ENCODE measurements at places on chromosomes 5 and 9.

DNA sequence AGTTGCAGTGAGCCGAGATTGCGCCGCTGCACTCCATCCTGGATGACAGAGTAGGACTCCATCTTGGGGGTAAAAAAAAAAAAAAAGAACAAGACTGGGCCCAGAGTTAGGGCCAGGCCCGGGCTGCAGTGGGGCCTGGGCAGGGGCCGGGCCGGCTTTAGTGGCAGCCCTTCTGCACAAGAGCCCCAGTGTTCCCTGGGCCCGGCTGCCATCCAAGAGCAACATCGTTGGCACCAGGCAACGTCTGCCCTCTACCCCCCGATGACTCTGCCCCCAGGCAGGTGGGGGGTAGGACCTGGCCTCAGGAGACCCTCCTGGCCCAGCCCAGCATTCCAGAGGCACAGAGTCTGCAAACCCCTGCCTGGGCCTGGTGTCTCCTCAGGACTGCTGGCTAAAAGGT, 4.9 kb upstream of the FGFR4 start:
- DNase-seq: no peak

DNA sequence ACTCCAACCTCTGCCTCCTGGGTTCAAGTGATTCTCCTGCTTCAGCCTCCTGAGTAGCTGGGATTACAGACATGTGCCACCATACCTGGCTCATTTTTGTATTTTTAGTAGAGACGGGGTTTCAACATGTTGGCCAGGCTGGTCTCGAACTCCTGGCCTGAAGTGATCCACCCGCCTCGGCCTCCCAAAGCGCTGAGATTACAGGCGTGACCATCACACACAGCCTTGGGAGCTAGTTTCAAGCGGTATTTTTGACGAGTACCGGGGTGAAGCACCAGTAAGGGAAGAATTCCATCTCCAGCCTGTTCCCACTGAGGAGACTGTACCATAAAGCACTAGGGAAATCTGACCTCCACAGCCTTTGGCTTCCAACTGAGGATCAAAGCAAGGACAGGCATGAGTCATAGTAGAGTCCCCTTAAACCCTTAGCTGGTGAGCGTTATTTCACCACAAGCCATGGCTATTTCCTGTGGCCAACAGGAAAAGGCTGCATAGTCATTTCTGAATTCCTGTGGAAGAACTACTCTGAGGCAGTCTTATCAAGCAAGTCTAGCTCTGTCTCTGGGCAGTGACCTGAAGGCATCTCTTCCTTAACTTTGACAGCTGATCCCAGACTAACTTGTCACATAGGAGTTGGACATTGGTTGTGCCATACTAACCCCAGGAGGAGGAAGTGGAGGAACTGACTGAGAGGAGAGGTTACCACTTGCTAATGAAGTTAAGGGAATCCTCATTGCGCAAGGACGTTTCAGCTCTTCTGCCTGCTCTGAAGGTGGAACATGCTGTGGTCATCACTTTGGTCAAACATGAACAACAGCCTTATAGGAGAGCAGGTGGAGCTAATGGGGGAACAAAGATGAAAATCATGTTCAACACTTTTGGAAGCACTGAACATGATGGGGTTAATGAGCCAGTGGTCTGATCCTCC, 85.8 kb upstream of the DMRT1 start:
- no peak for DNase-seq

- DNase-seq: no peak
These were observed 426.1 kb downstream of the RAB3C start for GRCh38 chr5:59008816-59009473.

- DNase-seq: no peak
These were observed 11.9 kb downstream of the SYK start for GRCh38 chr9:90813523-90813922.

DNA sequence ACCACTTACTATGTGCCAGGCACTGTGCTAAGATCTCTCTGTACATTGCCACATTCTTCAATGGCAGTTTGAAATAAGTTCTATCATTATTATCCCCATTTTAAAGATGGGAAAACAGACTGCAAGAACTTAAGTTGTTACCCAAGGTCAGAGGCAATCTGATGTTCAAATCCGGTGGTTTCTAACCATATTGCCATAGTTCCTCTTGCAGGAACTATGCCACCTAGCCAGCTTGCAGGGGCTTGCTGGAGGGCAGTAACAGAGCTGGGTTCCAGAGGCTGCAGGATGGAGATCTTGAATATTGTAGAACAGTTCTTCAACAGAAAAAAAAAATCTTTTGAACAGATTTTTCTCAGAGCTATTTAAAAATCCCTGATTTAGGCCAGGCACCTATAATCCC, 71.8 kb upstream of the TNFAIP8 start:
- DNase-seq: no peak

DNA sequence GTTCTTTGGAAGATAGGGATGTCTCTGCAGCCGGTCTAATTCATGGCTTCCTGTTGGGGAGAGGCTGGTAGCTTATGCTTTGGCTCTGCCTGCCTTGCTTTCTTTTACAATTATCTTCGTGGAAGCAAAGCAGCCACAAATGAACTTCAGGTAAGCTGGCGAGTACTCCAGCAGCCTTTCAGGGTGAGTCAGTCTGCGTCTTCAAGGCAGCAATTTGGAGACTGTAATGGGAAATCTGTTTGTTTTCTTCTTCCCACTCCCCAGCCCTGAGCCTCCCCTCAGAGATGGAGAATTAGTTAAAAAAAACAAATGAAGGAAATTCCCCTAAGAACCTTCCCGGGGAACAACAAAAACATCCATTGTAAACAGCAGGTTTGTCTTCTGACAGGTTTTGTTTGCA, 100.1 kb downstream of the PSAT1 start:
- no peak for DNase-seq

DNA sequence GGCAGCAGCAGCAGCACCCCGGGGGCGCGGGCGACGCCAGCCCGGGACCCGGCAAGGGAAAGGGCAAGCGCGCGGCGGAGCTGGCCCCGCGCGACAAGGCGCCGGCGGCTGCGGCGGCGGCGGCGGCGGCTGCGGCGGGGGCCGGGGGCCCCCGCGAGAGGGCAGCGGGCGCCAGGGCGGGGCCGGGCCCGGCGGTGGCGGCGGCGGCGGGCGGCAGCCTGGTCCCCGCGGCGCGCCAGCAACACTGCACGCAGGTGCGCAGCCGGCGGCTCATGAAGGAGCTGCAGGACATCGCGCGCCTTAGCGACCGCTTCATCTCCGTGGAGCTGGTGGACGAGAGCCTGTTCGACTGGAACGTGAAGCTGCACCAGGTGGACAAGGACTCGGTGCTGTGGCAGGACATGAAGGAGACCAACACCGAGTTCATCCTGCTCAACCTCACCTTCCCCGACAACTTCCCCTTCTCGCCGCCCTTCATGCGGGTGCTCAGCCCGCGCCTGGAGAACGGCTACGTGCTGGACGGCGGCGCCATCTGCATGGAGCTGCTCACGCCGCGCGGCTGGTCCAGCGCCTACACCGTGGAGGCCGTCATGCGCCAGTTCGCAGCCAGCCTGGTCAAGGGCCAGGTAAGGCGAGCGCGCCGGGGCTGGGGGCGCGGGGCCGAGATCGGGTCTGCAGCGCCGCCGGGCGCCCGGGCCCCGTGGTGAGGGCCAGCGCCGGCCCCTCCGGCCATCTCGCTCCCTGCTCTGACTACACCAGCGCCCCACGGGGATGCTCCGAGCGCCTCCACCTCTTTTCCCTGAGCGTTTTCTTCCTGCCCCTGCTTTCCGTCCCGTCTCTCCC, at the start of gene UBE2QL1:
TSS of gene UBE2QL1 (plus strand) at position 238 of the 843 bp plus-strand sequence. CDS start at position 273, 35 bp downstream.
- peak; percentile 52 for DNase-seq

DNA sequence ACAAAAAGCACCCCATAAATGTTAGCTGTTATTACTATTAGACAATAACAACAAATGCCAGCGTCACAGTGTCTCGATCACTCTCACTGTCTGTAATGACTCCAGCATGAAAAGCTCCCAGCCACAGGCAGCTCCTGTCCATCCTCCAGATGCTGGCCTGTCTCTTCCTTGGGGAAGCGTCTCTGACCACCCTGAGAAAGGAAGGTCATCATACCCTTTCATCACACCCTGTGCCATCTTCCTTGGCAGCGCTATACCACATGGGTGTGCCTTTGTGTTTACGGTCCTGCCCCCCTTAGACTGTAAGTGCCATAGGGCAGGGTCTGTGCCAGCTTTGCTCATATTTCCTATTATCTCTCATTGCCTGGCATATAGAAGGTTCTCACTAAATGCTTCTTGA, 90.6 kb downstream of the PRRT1B start:
- DNase-seq: no peak

- no peak for DNase-seq
These were observed 73.5 kb downstream of the CYFIP2 start for GRCh38 chr5:157339409-157339808.

DNA sequence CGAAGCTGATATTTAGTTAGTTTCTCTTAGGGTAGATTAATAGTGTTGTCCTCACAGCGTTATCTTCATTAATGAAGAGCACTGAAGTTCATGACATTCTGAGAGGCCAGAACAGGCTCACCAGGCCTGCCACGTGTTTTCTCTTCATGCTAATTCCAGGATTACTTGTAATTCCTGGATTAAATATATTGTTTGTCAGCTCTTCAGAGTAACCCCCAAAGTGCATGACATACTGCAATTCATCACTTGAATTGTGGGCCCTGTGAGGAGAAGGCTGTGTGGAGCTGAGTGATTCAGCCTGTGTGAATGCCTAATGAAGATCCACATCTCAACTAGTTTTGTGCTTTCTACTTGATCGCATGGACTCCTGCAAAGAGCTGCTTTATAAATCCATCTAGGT, 401.0 kb upstream of the ADAMTSL1 start:
- no peak for DNase-seq

GRCh38 chr5:168300326-168301182, 9.1 kb downstream of the WWC1 start:
- DNase-seq: no peak

- DNase-seq: no peak
These were observed 159.6 kb downstream of the MAPKAP1 start for GRCh38 chr9:125547368-125547767.

- no peak for DNase-seq
These were observed 379 bp upstream of the CLK4 start for GRCh38 chr5:178627259-178627598.

DNA sequence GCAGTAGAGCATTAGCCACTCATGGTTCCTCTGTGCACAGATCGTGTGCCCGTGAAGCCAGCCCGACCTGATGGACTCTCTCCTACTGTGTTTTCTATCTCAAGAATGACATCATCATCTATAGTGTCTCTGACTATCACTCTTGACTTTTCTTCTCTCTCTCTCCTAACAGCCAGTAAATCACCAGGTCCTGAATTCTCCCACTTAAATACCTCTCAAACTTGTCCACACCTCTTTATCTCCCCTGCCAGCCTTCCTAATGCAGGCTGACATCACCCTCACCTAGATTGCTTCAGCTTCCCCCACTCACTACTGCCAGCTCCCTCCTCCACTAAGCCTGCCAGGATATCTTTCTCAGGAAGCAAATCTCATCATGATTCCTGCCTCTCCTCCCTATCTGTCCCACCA, 90.6 kb upstream of the MIER3 start:
- no peak for DNase-seq

DNA sequence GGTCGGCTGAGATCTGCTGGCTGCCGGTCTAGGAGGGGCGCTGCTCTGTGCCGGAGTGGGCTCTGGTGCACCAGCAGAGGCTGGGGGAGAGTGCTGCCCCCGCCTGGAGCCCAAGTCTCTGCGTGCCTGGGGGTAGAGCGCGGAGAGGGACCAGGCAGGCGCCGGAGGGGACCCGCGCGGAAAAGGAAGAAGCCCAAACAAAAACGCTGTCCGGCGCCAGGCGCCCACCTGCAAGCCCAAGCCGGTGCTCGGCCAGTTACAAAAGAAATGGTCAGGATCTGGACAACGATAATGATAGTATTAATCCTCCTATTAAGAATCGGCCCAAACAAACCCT, 571 bp upstream of the S1PR3 start:
- no peak for DNase-seq

Data from GM12891 (cell line).